Kidney capillary endothelial cell (primary cell): ENCODE measurements at places on chromosomes 1 and 21.
A peak's percentile ranks its signal among the peaks of the same experiment; 100 is the strongest.

DNA sequence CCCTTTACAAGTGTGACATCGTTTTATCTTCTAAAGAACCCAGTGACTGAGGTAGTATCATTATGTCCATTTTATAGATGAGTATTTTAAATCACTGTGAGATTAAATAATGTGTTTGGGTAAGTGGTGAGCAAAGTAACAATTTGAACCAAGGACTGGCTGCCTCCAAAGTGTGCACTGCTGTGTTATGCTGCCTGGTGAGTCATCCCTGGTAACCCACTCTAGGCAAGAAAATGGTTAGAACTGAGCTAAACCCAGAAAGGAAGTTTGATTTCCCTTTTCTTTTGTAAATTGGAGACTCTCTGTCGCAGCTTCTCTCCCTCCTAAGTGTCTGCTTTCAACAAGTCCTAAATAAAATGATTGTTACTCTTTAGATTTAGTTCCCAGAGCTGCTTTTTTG, 342.8 kb upstream of the KAZN start:
- no peak for DNase-seq

DNA sequence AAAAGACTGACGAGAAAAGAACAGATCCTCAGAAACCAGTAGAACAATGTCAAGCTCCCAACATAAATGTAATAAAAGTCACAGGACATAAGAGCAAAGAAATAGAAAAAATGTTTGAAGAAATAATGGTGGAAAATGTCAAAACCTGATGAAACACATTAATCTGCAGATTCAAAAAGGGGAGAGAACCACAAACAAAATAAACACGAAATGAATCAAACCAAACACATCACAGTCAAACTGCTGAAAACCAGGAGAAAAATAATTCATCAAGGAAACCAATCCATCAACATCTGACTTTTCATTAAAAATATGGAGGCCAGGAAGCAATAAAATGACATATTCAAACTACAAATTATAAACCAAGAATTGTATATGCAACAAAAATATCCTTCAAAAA, 31.9 kb downstream of the TRIM33 start:
- no peak for DNase-seq

DNA sequence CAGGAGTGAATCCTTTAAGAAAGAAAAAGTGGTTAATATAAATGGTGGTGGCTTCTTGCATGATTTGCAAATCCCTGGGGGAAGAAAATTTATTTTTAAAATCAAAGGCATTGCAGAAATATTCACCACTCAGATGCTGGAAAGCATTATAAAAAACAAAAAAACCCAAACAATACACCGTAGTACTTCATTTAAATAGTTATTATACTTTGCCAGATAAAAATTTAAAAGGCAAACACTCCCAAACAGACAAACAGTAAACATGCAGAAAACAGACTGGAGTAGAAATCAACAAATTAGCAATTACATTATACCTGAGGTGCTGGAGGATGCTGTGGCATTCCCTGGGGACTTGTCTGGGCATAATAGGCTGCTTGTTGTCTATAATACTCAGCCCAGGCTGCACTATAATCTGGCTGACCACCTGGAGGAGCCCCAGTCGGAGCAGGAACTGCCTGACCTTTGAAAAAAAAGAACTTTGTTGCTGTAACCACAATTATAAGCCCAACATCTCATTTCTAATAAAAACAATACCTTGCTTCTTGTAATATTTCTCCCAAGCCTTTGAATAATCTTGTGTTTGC, 29.9 kb downstream of the FUBP1 start:
- DNase-seq = peak; percentile 12

- DNase-seq = no peak
These were observed 60.6 kb downstream of the AGPAT3 start for GRCh38 chr21:43925609-43926008.

GRCh38 chr1:151372058-151372934, at the start of gene SELENBP1:
Gene SELENBP1 (minus strand): TSS chr1:151372705. CDS start chr1:151372641, 64 bp downstream.
- no peak for DNase-seq

GRCh38 chr1:61192663-61193330, 110.4 kb downstream of the NFIA start:
- DNase-seq = no peak

- DNase-seq = no peak
These were observed 8.6 kb upstream of the SLC19A2 start for GRCh38 chr1:169494343-169494742.

- no peak for DNase-seq
These were observed 287.4 kb upstream of the RUNX1 start for GRCh38 chr21:35336534-35336933.

DNA sequence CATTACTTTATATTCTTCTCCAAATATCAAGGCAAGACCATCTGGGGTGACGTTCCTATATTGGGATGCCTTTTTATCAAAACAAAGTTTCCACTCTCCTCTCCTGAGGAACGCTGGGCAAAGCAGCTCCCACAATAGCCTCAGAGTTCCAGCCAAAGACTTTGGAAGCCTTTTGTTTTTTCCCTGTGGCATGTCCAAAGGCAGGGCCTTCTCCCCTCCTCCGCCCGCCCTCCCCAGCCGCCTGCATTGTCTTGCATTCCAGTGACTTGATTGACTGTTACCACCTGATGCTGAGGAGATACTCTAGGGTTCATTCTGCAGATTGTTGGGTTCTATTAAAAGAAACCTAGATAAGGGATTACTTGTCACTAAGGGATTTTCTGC, 43.5 kb downstream of the PROX1 start:
- no peak for DNase-seq

DNA sequence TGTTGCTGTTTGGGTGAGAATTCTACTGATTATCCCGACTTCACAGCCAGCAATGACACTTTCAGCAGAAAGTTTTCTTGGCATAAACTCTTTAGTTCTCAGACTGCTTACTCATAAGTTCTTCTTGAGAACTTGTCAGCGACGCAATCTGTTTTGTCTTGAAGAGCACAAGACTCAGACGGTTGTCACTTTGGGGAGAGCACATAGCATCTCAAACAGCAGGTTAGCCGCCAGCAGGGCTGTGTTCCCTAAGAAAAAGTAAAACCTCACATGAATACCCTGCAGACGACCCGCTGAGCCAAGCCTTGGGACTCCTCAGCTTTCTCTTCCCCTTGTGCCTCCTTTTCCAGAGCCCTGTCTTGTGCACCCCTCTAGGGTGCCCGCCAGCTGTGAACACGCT, 11.4 kb downstream of the AGMAT start:
- DNase-seq = no peak
